ENCODE measurements at places on chromosomes 12 and 14. TPM values are rescaled to one million over a fixed set of nuclear protein-coding genes. Genes with fewer than 3 reads are reported as not detected.

KRT79 gene
- not detected for total RNA-seq

VRTN gene
- total RNA-seq, result not detected

IAPP gene
- not detected for total RNA-seq

ARG2 gene
- total RNA-seq, result 2.2 TPM

AQP5 gene
- not detected for total RNA-seq

SLC8A3 gene
- not detected for total RNA-seq

OR4K2 gene
- not detected for total RNA-seq

SAMD4A gene
- total RNA-seq, result 42.0 TPM

BDKRB2 gene
- total RNA-seq, result 7.8 TPM

C12orf60 gene
- total RNA-seq, result 0.69 TPM

IL31 gene
- total RNA-seq, result not detected

KSR2 gene
- total RNA-seq, result not detected

ANKS1B gene
- 0.15 TPM for total RNA-seq

FIGNL2 gene
- not detected for total RNA-seq

FGF6 gene
- total RNA-seq, result not detected

SFSWAP gene
- total RNA-seq, result 23.9 TPM

LMO3 gene
- 0.60 TPM for total RNA-seq

RFX4 gene
- total RNA-seq, result not detected

SSPN gene
- total RNA-seq, result 15.7 TPM

LRRK2 gene
- total RNA-seq, result 0.41 TPM

ZNF219 gene
- 5.2 TPM for total RNA-seq

KRT78 gene
- total RNA-seq, result not detected

PRB2 gene
- total RNA-seq, result not detected

TMEM52B gene
- total RNA-seq, result 1.00 TPM

AMN gene
- not detected for total RNA-seq

KRT5 gene
- not detected for total RNA-seq

C12orf50 gene
- total RNA-seq, result not detected

KLRC2 gene
- total RNA-seq, result not detected

SIX6 gene
- not detected for total RNA-seq

SLC17A8 gene
- not detected for total RNA-seq

CCDC175 gene
- not detected for total RNA-seq

RD3L gene
- not detected for total RNA-seq
